ENCODE measurements at places on chromosomes 3 and 15. TPM values are rescaled to one million over a fixed set of nuclear protein-coding genes. Genes with fewer than 3 reads are reported as not detected.

SLC9C1 gene
- total RNA-seq = 0.97 TPM

IL17RC gene
- total RNA-seq = 12.6 TPM

CD80 gene
- not detected for total RNA-seq

FBXO45 gene
- total RNA-seq = 25.3 TPM

ARGFX gene
- total RNA-seq = not detected

DNA sequence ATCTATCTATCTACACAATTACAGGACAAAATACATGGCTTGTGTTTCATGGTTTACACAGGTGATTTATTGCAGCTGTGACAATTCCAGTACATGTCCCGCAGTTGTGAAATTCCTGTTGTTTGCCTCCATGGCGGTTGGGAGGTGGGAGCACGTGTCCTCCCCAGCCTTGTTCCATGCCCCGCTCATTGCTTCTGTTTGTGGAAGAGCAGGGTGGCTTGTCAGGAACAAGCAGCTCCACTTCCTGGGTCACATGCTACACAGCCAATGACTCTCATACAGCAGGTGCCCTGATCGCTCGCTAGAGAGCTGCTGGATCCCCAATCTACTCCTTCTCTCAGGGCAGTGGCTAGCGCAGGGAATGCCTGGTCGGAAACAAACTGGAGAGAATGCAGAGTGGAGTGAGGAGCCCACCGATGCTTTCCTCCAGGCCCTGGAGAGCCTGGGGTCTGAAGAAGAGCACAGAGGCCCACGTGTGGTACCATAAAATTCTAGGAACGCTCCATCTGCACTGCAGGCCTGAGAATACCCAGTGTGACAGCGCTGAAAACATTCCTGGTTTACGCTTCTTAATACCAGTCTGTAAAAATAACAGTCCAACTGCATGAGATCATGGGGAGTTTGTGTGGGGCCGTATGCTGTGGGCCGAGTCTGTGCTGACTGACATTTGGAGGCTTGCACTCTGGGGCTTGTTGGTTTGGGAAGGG lies 270.6 kb upstream of the RGMA start:
- H3K4me3 ChIP-seq = no peak overlapping the region
- no peak overlapping the region for H3K27ac ChIP-seq
- peaks cover 24% of the 10 kb centered on the region for H3K4me1 ChIP-seq
- H3K27me3 ChIP-seq = peaks cover 64% of the 10 kb centered on the region
- no peak for DNase-seq

GRCh38 chr3:129974564-129974832 lies at the start of gene TRH:
TRH (plus strand) TSS chr3:129974720; CDS start chr3:129975817, 1,097 bp downstream.
- H3K27me3 ChIP-seq = peaks cover 99% of the 10 kb centered on the region
- peaks cover 12% of the 10 kb centered on the region for H3K4me1 ChIP-seq
- no peak within 1 kb of the TSS for H3K27ac ChIP-seq
- H3K4me3 ChIP-seq = peak within 1 kb of the TSS; percentile 57
- peak; percentile 63 for DNase-seq
- H3K36me3 ChIP-seq = no peaks in the 10 kb centered on the region

GRCh38 chr3:7254251-7254650 lies 393.3 kb downstream of the GRM7 start:
- no peaks in the 10 kb centered on the region for H3K36me3 ChIP-seq
- no peaks in the 10 kb centered on the region for H3K27me3 ChIP-seq

GRCh38 chr3:114231616-114232015 lies 5.8 kb downstream of the ZNF80 start:
- DNase-seq = no peak
- H3K4me1 ChIP-seq = no peaks in the 10 kb centered on the region
- H3K36me3 ChIP-seq = no peaks in the 10 kb centered on the region

DNA sequence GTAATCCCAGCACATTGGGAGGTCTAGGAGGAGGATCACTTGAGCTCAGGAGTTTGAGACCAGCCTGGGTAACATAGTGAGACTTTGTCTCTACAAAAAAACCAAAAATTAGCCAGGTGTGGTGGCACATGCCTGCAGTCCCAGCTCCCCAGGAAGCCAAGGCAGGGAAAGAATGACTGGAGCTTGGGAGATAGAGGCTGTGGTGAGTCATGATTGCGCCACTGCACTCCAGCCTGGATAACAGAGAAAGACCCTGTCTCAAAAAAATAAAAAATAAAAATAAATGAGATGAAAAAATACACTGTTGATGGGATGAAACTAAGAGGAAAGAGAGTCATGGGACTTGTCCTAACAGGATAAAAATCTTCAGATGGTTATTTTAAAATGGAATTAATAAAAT lies 137.6 kb downstream of the IMPG2 start:
- no peak overlapping the region for H3K4me3 ChIP-seq
- no peak for DNase-seq
- H3K27ac ChIP-seq = no peak overlapping the region
- H3K27me3 ChIP-seq = no peaks in the 10 kb centered on the region
- no peaks in the 10 kb centered on the region for H3K36me3 ChIP-seq

DNA sequence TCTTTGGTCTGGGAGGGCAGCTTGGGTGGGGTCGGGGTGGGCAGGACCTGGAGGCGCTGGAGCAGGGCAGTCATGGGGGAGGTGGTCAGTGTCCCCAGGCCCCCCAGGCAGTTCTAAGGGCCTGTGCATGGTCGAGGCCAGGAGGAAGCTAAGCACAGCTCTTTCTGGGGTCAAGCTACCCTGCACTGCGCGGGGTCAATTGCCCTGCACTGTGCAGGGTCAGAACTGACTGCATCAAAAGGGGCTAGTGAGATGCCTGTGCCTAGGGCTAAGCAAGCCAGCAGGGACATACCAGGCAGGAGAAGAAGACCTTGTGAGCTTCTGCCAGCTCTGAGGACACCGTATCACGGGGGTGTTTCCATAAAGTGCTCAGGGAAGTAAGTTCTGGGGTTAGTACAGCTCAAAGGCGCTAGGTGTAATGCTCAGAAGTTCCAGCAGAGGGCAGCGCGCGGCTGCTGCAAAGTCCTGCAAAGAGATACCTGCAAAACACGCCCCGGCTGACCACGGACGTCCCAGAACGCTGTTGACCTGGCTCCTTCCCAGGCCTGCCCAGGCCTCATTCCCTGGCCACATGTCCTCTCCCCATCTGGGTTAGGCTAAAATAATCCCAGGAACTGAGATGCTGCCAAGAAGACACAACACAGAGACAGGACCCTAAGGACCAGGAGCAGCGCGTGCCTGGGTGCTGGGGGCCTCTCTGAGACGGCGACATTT lies 18.8 kb upstream of the IQSEC1 start:
- no peaks in the 10 kb centered on the region for H3K36me3 ChIP-seq
- DNase-seq = peak; percentile 86
- no peaks in the 10 kb centered on the region for H3K4me1 ChIP-seq
- H3K4me3 ChIP-seq = no peak overlapping the region
- no peak overlapping the region for H3K27ac ChIP-seq
- no peaks in the 10 kb centered on the region for H3K27me3 ChIP-seq

DNA sequence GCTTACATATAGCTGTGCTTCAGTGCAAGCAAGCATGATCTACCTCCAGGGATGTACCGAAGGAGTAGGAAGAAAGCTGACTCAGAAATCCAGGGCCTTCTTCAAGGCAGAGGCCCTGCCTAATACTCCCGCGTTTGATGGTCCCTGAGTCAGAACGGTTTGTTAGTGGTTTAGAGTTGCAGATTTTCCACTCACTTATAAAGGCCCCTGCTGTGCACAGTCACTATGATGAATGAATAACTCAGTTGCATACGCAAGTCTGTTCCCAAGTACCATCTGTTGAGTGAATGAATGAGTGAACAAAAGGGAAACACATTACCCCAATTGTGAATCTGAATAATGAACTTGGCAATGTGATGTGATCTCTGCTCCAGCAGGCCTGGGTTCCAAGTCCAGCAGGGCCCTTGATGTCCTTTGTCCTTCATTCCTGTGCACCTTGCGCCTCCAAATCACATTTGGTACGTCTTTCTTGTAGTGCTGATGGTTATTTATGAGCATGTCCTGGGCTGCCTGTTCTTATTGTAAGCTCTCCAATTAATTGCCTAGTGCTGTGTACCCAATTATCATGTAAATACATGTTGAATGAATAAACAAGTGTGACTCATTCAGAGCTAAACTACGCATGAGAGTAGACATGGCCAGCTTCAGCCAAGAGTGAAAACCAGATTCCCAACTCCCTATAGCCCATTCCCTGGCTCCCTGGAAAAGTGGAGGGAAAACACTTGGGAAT lies 85.3 kb upstream of the LIMD1 start:
- H3K4me1 ChIP-seq = peaks cover 37% of the 10 kb centered on the region
- peak overlapping the region; percentile 99 for H3K27ac ChIP-seq
- DNase-seq = peak; percentile 72
- H3K4me3 ChIP-seq = peak overlapping the region; percentile 8
- 0 out of 2 replicates have a peak, but pooled peaks cover 5% of the 10 kb centered on the region for H3K36me3 ChIP-seq

DNA sequence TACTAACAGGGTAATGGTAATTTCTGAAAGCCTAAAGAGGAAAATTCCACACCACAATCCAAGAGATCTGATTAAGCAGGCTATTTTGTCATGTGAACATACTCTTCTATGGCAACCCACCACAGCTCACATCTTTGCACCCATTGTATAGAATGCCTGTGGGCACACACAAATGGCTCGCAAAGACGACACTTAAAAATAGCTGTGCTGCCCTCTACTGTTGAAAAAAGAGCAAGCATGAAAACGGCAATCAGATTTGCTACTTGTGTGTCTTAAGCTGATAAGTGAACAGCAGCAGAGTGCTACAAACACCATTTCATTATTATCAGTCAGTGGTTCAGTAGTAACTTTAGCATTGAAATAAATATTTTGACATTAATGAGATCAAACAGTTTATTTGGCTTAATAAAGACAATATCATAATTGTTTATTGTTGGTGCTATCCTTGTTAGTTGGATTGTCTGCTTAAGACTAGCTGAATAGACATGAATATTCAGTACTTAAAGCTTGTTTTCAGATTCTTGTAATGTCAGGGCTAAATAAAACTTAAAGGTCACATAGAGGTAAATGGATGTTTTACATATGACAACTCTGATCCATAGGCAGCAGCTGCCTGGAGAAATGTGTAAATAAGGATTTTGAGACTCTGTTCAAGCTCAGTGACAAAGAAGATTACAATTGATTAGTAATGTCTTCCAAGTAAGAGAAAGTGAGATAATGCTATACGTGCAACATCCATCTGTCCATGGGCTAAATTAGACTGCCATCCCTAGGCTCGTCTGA lies 199.1 kb downstream of the LRRN1 start:
- no peak overlapping the region for H3K27ac ChIP-seq
- H3K4me3 ChIP-seq = no peak overlapping the region
- H3K36me3 ChIP-seq = no peaks in the 10 kb centered on the region

- no peak overlapping the region for H3K27ac ChIP-seq
- H3K36me3 ChIP-seq = no peaks in the 10 kb centered on the region
- no peak overlapping the region for H3K4me3 ChIP-seq
- DNase-seq = no peak
- peaks cover 19% of the 10 kb centered on the region for H3K4me1 ChIP-seq
Measured at GRCh38 chr15:29053661-29054131, 167.9 kb downstream of the APBA2 start.

- no peak overlapping the region for H3K4me3 ChIP-seq
- H3K27me3 ChIP-seq = no peaks in the 10 kb centered on the region
- no peak overlapping the region for H3K27ac ChIP-seq
- no peaks in the 10 kb centered on the region for H3K36me3 ChIP-seq
- DNase-seq = no peak
Measured at GRCh38 chr3:69560116-69560515, 174.2 kb upstream of the FRMD4B start.

- H3K27ac ChIP-seq = no peak overlapping the region
- peaks cover 52% of the 10 kb centered on the region for H3K4me1 ChIP-seq
- H3K36me3 ChIP-seq = no peaks in the 10 kb centered on the region
- DNase-seq = no peak
Measured at GRCh38 chr3:193116871-193117270, 124.2 kb upstream of the PLAAT1 start.

DNA sequence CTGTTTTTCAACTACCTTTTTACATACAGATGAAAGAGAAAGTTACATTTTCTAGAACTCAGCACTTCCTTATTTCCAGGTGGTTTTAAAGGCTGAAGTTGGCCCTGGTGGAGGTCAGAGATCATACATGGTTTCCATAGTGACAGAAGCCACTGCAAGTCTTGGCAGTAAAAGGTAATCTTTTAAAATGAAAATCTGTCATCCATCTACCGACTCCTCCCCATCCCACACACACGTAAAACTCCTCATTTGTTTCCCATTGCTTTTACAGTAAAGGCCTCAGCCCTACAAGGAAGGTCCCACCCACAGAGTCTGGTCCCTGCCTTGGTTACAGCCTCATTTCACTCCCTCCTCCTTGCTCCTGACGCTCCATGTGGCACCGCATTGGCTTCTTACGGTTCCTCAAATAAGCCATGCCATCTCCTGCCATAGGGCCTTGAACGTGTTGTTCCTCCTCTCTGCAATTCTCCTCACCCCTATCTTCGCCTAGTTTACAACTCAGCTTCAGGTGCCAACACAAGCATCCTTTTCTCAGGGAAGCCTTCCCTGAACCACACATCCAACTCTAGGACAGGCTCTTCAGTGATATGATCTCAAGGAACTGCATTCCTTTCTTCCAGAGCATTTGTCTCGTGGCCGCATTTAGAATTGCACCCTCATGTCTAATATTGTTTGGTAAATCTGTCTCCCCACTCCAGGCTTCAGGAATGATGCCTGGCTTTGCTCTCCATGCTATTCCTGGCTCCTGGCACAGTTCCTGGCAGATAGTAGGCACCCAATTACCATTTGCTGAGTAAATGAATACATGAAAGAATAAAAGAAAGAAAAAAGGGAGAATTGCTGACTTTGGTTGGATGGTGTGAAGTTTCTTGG lies 2.6 kb downstream of the CYP19A1 start:
- H3K36me3 ChIP-seq = no peaks in the 10 kb centered on the region
- H3K27me3 ChIP-seq = peaks cover 14% of the 10 kb centered on the region
- DNase-seq = no peak
- no peak overlapping the region for H3K27ac ChIP-seq
- no peak overlapping the region for H3K4me3 ChIP-seq

- peaks cover 36% of the 10 kb centered on the region for H3K4me1 ChIP-seq
- H3K27me3 ChIP-seq = no peaks in the 10 kb centered on the region
- no peaks in the 10 kb centered on the region for H3K36me3 ChIP-seq
- H3K27ac ChIP-seq = peak within 1 kb of the TSS; percentile 83
- peak; percentile 60 for DNase-seq
- peak within 1 kb of the TSS; percentile 39 for H3K4me3 ChIP-seq
Measured at GRCh38 chr3:121894301-121894990, at the start of gene SLC15A2. SLC15A2 (plus strand) TSS chr3:121894401; CDS start chr3:121894477, 76 bp downstream.

GRCh38 chr3:39907981-39908380 lies 98.6 kb downstream of the MYRIP start:
- H3K4me3 ChIP-seq = no peak overlapping the region
- H3K27ac ChIP-seq = no peak overlapping the region
- no peaks in the 10 kb centered on the region for H3K36me3 ChIP-seq
- DNase-seq = no peak
- no peaks in the 10 kb centered on the region for H3K4me1 ChIP-seq

GRCh38 chr15:84034578-84035398 lies 200.8 kb upstream of the GOLGA6L4 start:
- no peaks in the 10 kb centered on the region for H3K27me3 ChIP-seq
- no peaks in the 10 kb centered on the region for H3K36me3 ChIP-seq
- no peaks in the 10 kb centered on the region for H3K4me1 ChIP-seq
- peak; percentile 83 for DNase-seq
- H3K4me3 ChIP-seq = no peak overlapping the region

GRCh38 chr15:67945951-67946700 lies 106.3 kb upstream of the RNU6-1 start:
- peaks cover 10% of the 10 kb centered on the region for H3K4me1 ChIP-seq
- H3K27ac ChIP-seq = peak overlapping the region; percentile 79
- no peak overlapping the region for H3K4me3 ChIP-seq
- H3K36me3 ChIP-seq = no peaks in the 10 kb centered on the region
- no peaks in the 10 kb centered on the region for H3K27me3 ChIP-seq
- peak; percentile 83 for DNase-seq

Data from GM23338 (cell line).